GM13976 (cell line): ENCODE measurements at places on chromosomes 7 and 10.
A peak's percentile ranks its signal among the peaks of the same experiment; 100 is the strongest.

DNA sequence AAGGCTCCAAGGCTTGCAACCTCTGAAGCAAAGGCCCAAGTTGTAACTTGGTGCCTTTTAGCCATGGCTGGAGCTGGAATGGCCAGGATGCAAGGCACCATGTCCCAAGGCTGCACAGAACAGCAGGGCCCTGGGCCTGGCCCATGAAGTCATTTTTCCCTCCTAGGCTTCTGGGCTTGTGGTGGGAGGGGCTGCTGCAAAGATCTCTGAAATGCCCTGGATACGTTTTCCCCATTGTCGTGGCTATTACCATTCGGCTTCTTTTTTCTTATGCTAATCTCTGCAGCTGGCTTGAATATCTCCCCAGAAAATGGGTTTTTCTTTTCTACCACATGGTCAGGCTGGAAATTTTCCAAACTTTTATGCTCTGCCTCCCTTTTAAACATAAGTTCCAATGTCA is 234.2 kb downstream of the CDK14 start:
- no peak for DNase-seq

DNA sequence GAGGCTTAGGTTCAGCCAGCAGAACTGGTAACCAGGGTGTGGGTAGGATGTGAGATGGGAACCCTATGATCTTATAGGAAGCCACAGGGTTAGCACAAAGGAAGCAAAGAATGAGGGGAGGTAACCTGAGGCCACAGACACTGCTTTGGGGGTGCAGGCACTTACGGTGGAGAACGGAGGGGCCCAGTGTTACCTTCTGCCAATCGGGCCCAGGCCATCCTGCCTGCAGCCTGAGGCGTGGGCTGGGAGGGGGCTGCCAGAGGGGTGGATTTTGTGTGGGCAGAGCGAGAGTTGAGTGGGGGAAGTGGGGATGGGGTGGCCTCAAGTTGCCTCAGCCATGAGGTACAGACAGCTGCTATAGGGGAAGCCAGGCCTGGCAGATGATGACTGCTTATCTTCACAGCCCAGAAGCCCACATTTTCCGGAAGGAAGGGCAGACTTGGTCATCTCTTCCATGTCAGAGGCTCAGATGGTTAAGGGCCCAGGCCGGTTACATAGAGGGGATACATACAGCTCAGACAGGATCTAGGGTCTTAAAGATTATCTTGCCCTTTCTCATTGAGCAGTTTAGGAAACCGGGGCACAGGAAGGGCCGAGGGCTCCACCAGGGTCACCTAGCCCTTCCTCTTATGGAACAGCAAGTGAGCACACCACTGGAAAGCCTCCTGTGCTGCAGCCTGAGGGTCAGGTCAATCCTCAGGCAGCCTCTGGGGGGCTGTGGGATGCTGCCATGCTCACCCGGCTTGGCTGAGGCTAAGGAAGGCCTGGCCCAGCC is 24.4 kb upstream of the VSIR start:
- DNase-seq = no peak

GRCh38 chr10:80684259-80684658 is 146.6 kb downstream of the SH2D4B start:
- DNase-seq = peak; percentile 44

DNA sequence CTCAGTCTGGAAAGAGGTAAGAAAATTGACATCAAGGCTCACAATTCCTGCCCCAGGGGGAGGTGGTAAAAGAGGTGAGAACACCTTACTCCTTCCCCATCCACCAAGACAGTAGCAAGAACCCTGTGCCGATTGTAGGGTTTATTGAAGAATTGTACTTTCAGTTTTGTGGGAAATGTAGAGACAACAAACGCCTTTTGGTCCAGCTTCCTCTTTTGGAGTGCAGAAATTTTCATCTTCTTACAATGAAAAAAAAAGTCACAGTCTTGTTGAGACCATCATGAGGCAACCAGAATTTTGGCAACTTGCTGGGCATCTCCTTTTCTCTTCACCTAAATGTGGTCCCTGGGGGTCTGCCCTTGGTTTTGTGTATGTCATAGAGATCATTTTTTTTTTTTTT is 217.7 kb downstream of the TMEM178B start:
- DNase-seq = no peak

DNA sequence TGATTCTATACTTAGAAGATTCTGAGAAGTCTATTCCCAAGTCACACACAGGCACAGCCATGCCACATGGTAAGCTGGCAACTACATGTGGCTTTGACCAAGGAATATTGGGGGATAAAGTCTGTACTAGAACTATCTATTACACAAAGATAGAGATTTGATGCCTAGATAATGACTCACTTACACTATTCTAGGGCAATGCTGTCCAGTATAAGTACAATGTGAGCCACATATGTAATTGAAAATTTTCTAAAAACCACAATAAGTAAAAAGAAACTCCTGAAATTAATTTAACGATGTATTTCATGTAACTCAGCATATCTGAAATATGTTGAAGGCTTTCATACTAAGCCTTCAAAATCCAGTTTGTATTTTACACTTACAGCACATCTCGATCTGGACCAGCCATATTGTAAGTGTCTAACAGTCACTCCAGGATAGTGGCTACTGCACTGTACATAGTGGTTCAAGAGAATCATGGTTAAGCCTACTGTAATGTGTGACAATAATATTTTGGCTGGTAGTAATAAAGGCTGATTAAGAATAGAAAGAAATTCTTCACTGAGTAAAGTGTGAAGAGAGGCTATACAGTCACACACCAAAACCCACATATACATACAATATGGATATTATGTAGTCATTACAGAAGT is 62.8 kb downstream of the RTKN2 start:
- DNase-seq = no peak

DNA sequence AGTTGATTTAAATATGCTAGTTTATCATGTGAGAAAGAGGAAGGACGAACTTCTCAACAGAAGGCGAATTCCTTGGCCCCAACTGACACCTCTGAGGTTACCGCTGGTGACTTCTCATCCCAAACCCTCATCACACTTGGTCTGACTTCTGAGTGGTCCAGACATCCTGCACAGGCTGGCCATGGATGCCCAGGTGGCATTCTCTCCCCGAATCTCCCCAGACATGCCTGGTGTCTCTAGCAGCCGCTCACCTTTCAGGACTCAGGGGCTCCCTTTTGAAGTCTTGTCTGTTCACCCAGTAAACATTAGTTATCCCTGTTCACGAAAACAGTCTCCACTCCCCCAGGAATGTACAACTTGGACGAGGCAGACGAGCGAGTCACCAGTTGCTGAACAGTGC is 157.7 kb downstream of the ADARB2 start:
- DNase-seq = no peak

DNA sequence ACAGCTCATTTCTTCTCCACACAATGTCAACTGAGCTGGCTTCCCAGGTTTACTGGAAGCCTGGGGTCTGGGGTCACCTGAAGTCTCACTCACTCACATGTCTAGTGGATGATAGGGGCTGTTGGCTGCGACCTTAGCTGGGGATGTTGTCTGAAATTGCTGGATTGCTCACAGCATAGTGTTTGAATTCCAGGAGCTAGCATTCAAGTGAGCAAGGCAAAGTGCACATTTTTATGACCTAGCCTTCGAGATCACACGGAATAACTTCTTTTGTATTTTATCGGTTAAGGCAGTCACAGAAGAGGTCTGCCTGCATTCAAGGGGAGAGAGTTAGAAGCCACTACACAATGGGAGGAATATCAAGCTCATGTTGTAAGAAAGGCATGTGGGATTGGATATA is 3.6 kb downstream of the TEX47 start:
- no peak for DNase-seq

DNA sequence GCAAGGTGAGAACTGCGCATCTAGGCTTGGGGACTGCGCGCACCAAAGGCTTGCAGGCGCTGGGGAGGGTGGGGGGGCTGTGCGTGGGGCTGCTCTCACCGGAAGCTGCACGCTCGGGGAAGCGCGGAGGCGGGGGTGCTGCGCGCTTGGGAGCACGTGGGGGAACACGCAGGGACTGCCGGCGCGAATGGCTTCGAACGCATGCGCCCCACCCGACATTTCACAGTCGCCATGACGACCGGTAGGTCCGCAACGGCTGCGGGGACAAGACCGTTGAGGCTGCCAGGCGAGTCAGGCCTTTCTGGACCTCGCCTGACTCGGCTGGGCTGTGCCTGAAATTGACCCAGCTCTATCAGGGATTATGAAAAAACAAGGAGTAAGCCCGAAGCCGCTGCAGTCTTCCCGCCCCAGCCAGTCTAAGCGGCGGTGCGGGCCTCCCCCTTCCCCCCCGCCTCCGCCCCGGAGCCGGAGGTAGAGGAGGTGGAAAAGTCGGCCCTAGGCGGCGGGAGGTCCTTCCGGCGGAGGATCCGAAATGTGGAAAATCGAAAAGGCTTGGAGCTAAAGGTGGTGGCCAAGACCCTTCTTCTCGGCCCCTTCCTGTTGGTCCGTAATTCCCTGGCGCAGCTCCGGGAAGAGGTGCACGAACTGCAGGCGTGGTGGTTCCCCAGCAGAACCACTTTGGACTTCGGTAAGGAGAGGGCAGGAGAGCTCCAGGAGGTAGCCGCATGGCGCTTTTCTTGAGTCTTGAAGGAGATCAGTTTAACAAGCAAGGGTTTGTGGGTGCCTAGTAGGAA is 34.9 kb upstream of the STEAP1 start:
- peak; percentile 12 for DNase-seq

- DNase-seq = no peak
Measured at GRCh38 chr10:29355411-29355991, 66.6 kb downstream of the LYZL1 start.

- no peak for DNase-seq
Measured at GRCh38 chr10:49678827-49679479, 498 bp upstream of the C10orf53 start.

DNA sequence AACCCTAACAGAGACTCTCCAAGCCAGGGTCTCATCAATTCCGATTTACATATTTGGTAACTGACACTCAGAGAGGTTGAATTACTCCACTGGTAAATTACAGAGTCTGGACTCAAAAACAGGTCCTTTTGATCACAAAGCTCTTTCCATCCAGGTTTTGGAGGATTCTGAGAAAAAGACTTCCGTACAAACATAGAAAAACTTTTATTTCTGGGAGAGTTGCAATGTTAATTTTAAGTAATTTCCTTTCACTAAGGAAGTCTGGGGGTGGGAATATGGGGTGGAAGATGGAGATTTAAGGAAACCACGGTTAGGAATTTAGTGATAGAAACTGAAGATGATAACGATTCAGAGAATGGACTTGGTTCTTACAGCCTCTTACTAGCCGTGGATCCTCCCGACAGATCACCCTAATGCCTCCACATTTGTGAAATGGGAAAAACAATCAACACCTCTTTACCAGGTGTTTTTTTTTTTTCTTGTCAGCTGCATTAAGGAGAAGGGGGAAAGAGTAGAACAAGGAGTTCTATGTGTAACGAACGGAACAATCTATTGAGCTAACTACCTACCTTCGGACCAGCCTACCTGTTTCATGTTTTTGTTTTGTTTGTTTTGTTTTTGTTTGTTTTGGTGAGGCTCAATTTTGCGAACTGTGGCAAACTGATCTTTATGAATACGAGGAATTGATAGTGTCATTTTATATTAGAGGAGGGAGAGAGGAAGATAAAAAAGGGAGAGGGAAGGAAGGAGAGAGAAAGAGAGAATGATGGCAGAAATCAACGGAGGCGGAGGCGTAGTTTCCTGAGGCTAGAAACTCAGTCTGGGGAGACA is 1.7 kb upstream of the RBM20 start:
- no peak for DNase-seq

GRCh38 chr10:84397735-84398144 is 69.4 kb downstream of the CCSER2 start:
- DNase-seq = no peak

GRCh38 chr10:14852236-14852635 is 14.1 kb downstream of the HSPA14 start:
- no peak for DNase-seq
